ENCODE measurements at places on chromosomes 1 and 21. TPM values are rescaled to one million over a fixed set of nuclear protein-coding genes. Genes with fewer than 3 reads are reported as not detected.
A peak's percentile ranks its signal among the peaks of the same experiment; 100 is the strongest.

DNA sequence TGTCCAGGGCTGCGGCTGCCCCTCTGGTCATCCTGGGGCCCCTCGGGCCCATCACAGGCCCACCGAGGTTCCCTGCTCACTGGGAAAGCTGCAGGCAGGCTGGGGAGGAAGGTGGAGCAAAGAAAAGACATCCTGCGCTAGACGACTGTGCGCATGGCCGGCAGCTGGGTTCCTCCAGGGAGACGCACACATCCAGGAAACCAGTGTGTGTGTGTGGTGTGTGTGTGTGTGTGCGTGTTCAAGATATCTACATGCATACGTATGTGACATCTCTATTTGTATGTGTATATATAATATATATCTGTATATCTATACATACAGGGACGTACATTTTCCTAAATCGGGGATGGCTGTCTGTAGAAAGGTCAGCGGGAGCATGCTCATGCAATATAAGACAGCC is 63.7 kb downstream of the ACOT7 start:
- H3K4me3 ChIP-seq = no peak overlapping the region
- peak; percentile 63 for DNase-seq
- H3K27ac ChIP-seq = peak overlapping the region; percentile 58
- H3K27me3 ChIP-seq = no peaks in the 10 kb centered on the region

DNA sequence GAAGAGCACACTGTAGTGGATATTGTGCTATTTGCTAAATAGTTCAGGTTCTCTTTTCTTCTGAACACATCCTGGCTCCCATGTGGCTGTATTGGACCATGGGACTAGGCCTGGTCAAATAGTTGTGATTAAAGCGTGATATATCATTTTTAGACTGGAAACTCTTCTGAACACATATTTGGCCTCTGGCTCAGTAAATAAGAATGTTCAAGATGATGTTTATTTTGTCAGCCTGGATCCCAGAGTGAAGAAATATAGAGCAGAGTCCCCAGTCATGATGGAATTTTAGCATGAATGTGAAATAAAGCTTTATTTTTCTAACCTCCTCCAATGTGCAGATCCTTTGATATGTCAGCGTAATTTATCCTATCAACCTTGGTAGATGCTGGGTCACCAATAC is 542.6 kb downstream of the ADGRL2 start:
- DNase-seq = peak; percentile 2
- H3K4me3 ChIP-seq = no peak overlapping the region
- no peaks in the 10 kb centered on the region for H3K36me3 ChIP-seq

GJA8 gene
- not detected for total RNA-seq

DNA sequence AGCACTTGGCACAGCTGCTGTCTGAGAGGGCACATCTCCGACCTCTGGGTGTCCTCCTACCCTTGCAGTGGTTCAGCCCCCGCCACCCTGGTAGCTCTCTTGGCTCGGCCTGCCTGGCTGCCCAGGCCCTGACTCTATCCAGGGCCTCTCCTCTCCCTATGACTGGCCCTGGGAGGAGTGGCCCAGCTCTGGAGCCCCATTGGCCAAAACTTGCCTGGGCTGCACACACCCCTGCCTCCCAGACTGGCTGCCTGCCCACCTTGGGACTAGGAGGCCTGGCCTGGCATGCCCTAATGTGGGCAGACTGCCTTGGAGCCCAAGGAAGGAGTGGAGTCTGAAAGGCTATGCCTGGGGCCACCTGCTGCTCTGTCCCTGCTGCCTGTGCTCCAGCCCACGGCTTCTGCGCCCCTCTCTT is 33.6 kb downstream of the ACOT11 start:
- no peak overlapping the region for H3K4me3 ChIP-seq
- peak; percentile 82 for DNase-seq
- H3K27ac ChIP-seq = no peak overlapping the region
- H3K4me1 ChIP-seq = no peaks in the 10 kb centered on the region
- no peaks in the 10 kb centered on the region for H3K27me3 ChIP-seq

DNA sequence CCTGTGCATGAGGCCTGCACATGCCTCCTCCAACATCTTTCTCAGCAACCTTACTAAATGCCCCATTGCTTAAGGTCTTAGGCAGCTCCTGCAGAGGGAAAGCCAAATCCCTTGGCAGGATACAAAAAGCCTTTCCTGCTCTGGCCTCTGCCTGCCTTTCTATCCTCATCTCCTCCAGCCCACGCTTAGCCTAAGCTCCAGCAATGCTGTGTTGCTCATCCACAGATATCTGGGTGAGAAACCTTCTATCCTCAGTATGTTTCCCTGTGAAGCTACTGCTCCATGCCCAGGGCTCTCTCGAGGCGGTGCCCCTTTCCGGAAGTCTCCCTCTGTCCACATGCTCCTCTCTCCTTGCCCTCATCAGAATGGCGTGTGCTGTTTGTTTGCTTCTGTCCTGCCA is 37.0 kb upstream of the CCSAP start:
- H3K36me3 ChIP-seq = no peaks in the 10 kb centered on the region
- H3K4me3 ChIP-seq = no peak overlapping the region
- no peak for DNase-seq
- H3K27ac ChIP-seq = no peak overlapping the region
- no peaks in the 10 kb centered on the region for H3K4me1 ChIP-seq
- peaks cover 2% of the 10 kb centered on the region for H3K27me3 ChIP-seq

- no peaks in the 10 kb centered on the region for H3K36me3 ChIP-seq
- H3K4me1 ChIP-seq = no peaks in the 10 kb centered on the region
- no peak for DNase-seq
- H3K27me3 ChIP-seq = no peaks in the 10 kb centered on the region
- H3K4me3 ChIP-seq = no peak overlapping the region
Measured at GRCh38 chr1:196399713-196400112, 208.5 kb downstream of the KCNT2 start.

DNA sequence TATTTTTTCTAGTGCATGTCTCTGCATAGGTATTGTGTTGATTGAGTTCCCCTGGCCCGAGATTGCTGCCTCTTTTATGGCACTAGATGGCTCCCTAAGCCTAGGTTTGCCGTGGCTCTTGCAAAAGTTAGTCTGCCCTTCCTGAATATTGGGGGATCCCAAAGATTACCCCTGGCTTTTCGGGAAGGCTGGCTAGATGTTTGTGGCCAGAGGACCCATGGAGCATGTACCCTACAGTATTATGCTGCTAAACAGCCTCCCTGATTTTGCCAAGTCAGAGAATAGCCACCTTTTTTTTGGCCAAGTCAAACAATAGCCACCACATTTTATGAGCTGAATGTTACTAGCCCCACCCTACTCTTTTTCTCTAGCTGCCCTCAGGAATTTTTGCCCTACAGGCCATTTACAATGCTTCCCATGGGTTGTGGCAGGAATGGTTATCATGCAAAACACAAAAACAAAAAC is 343.2 kb downstream of the OLFM3 start:
- no peaks in the 10 kb centered on the region for H3K36me3 ChIP-seq
- H3K4me1 ChIP-seq = no peaks in the 10 kb centered on the region
- no peaks in the 10 kb centered on the region for H3K27me3 ChIP-seq
- H3K27ac ChIP-seq = no peak overlapping the region
- DNase-seq = peak; percentile 31

DNA sequence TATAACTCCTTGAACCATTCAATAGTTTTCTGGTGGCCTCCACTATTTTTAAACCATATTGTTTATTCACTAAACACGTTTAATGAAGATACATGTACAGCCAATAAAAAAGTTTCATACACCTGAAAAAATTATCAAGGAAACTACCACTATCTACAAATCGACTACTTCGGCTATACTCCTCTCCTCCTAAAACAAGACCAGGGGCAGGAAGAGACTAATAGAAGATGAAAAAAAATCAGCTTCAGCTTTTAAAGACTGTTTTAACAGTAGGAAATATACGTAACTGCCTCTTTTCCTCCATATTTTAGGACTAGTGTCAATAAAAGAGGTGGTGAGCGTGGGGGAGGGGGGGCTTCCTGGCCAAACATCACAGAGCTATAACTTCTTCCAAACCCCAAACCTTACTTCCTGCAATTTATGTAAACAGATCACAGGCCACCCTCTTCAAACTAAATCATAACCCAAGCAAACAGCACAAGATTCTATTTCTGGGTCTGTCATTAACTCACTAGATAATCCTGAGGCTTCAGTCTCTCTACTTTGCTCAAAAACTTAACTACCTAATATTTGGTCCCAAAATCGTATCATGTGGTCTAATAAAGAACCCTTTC is 15.1 kb downstream of the FOXJ3 start:
- H3K4me1 ChIP-seq = peaks cover 10% of the 10 kb centered on the region
- H3K27ac ChIP-seq = peak overlapping the region; percentile 26

- H3K27ac ChIP-seq = no peak overlapping the region
- no peak overlapping the region for H3K4me3 ChIP-seq
- no peaks in the 10 kb centered on the region for H3K27me3 ChIP-seq
Measured at GRCh38 chr21:14527696-14528652, 18.1 kb downstream of the SAMSN1 start.

DNA sequence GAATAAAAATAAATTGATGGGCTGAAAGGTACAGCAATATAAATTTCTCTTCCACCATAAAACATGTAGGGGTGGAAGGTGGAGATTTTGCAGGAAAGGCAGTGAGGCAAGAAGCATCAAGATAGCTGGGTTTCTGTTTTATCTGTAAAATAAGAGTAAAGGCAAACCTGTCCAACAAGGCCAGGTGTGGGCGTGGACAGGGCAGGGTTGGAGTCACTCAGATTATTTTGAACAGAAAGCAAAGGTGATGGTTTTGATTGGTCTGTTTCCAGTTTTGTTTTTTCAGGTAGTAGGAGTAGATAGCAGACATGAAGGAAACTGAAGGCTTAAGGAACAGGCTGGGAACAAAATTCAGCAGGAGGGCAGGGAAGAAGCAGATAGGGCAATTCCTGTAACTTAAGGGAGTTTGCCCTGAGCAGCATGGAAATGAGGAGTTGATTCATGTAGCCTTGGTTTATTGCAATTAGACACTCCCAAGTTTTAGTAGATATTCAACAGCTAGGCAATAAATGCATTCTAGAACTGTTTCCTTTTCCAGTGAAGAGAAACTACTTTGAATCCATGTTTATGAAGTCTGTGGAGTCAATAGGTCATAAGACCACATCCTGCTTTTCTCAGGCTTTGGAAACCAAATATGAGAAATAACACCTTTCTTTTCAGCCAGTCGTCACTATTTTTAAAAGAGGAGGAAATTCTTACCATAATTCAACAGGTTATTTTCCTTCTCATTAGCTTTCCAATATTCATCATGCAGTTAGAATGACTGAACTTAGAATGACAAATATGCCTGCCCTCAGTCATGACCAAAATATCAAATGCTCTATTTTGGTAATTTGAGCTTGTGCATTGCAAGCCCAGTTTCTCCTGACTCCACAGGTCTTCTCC is 38.7 kb upstream of the CD55 start:
- no peak overlapping the region for H3K4me3 ChIP-seq
- H3K36me3 ChIP-seq = no peaks in the 10 kb centered on the region
- peak; percentile 67 for DNase-seq
- no peaks in the 10 kb centered on the region for H3K4me1 ChIP-seq
- H3K27me3 ChIP-seq = peaks cover 4% of the 10 kb centered on the region

GRCh38 chr1:221620437-221621384 is 121.2 kb downstream of the DUSP10 start:
- H3K4me3 ChIP-seq = no peak overlapping the region
- no peak overlapping the region for H3K27ac ChIP-seq
- DNase-seq = peak; percentile 42
- no peaks in the 10 kb centered on the region for H3K36me3 ChIP-seq
- H3K4me1 ChIP-seq = no peaks in the 10 kb centered on the region
- no peaks in the 10 kb centered on the region for H3K27me3 ChIP-seq

All from fibroblast of lung (primary cell).